Stimulated activated CD8-positive, alpha-beta memory T cell treated with anti-CD3 and anti-CD28 coated beads, Interleukin-15, amount 100 ng/mL, for 1 hour (primary cell): ENCODE measurements at places on chromosomes 7 and 10.

- no peak for DNase-seq
Observed at GRCh38 chr10:107653832-107654287, 489.4 kb upstream of the SORCS1 start.

GRCh38 chr10:96044736-96045135 is 1.4 kb downstream of the CCNJ start:
- DNase-seq = no peak

- no peak for DNase-seq
Observed at GRCh38 chr7:90621125-90621746, 25.1 kb downstream of the CDK14 start.

- no peak for DNase-seq
Observed at GRCh38 chr10:52908478-52908877, 135.9 kb upstream of the MBL2 start.

DNA sequence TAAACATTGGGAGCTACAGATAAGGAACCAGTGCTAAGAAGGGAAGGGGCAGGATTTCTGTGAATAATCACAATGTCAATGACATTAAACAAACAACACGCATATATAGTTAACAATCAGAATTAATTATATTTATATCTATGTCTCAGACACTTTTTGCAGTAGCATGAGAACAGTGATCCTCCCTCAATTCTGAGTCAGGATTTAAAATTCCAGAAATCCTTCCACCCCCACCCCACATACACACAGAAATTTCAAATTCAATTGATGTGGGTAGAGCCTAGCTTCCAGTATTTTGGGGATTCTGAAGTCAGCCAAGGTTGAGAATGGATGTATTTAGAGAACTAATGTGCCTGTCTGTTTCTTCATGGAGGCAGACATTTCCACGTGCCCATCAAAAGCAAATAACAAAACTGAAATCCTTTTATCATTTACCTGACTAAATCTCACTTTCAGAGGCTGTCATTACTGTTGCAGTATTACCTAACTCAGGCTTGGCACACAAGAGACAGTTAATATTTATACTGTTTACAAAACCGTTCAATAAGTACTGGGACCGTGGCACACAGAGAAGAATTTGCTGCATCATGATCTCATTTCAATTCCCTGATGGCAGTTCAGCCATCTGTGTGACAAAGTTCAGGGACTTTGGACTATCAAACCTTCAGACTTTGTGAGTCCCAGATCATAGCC is 116.6 kb upstream of the PALS2 start:
- no peak for DNase-seq

GRCh38 chr10:88541116-88541626 is 41.9 kb downstream of the RNLS start:
- DNase-seq = no peak

- DNase-seq = no peak
Observed at GRCh38 chr7:22945584-22945983, 68.3 kb downstream of the HYCC1 start.

DNA sequence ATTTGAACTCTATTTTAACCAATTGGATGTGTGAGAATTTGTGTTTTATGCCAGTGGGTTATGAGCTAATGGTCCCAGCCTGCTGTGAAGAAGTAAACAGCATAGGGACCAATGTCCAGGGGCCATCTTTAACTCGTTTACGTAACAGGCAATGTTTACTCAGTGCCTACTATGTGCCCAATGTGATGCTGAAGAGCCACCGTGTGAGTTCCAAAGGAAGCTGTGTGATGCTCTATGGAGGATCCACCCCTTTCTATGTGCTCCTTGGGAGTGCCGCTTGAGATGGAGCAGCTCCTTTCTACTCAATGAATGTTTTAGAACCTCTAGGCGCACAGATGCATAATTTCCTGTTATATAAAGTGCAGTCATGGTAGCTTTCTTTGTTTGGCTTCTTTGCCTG is 21.3 kb downstream of the DYNC1I1 start:
- DNase-seq = no peak

DNA sequence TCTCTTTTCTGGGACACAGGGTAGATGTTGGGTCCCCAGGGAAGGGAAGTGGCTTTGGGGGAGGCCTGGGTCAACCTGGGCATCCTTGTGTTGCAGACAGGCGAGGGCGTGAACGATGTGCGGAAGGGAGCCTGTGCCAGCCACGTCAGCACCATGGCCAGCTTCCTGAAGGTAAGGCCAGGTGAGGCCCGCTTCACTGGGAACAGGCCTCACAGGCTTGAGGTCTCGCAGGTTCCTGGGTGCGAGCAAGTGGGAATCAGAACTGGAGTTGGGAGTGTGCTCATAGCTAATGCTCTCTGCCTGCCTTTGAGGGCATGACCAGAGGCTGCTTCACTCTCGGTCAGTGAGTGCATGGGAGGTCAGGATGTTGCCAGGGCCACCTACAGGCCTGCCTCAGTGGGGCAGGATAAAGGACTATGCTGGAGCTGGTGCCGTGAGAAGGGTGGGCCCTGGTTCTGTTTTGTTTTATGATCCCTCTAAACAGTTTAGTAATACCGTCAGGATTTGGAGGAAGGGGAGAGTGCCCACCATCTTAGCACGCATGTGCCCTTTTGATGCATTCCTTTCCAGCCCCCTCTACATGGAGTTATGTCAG is 8.4 kb downstream of the DBNL start:
- no peak for DNase-seq
